Adipocyte (in vitro differentiated cells): ENCODE measurements at places on chromosomes 5 and 9.

DNA sequence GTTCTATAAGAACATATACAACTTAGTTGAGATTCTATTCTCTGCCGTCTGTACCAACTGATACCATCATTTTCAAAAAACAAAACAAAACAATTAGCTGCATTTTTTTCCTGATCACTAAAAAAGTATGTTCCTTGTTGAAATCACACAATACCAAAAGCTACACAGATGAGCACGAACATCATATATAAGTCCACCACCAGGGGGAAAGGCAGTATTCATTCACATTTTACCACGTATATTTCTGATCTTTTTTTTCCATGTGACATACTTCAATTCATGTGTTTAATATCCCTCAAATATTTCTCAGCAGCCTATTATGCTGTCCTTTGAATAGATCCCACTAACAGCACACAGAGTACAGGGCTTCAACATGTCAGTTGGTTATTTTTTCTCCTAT, 40.6 kb downstream of the IRX2 start:
- DNase-seq = no peak

DNA sequence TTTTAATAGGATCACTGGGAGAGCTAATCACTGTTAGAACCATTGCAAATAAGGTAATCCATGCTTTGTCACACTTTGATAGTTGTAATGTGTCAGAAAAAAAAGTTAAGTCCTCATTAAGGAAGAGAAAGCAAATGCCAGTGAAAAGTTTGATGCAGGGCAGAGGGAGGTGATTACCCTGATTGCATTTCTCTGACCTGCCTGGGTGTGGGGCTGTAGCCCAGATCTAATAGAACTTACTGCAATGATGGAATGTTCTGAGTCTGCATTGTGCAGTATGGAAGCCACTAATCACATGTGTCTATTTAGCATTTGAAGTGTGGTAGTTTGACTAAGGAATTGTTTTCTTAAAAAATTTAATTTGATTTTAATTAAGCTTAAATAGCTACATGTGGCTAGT, 202.7 kb downstream of the ATP10B start:
- DNase-seq = no peak

DNA sequence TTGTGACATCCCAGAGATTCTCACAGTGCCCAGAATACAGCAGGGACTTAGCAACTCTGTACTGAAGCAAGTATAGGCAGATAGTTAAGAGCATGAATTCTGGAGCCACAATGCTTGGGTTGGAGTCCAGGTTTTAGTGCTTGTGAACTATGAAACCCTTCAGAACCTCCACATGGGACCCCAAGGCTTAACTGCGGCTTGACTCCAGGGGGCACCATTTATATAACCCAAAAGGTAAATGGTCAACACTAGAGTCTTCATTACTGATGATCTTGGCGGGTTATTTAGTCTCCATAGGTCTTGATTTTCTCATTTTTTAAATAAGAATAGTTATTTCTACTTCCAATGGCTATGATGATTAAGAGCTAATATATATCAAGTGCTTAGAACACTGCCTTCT, 390.3 kb downstream of the TAF11L14 start:
- no peak for DNase-seq

- no peak for DNase-seq
Observed at GRCh38 chr5:133924221-133924920, 44.1 kb downstream of the C5orf15 start.

GRCh38 chr5:13249854-13250253, 694.6 kb downstream of the DNAH5 start:
- no peak for DNase-seq
